ENCODE measurements at places on chromosomes 12 and 14. TPM values are rescaled to one million over a fixed set of nuclear protein-coding genes. Genes with fewer than 3 reads are reported as not detected.

The CCDC92 gene
- total RNA-seq: 22.2 TPM

The GPRC5D gene
- total RNA-seq: not detected

The HCAR2 gene
- total RNA-seq: 2.1 TPM

The MFAP5 gene
- 96.9 TPM for total RNA-seq

The SYNE3 gene
- 10.5 TPM for total RNA-seq

The SERPINA12 gene
- 0.22 TPM for total RNA-seq

The TCL1B gene
- not detected for total RNA-seq

The PRR4 gene
- total RNA-seq: 11.7 TPM

The KRT72 gene
- total RNA-seq: not detected

The CD27 gene
- not detected for total RNA-seq

The RFC5 gene
- total RNA-seq: 32.2 TPM

The KRT71 gene
- total RNA-seq: 0.77 TPM

The YBX3 gene
- 159 TPM for total RNA-seq

The KRT75 gene
- 0.71 TPM for total RNA-seq

The CYP27B1 gene
- total RNA-seq: 1.6 TPM

The EXD2 gene
- total RNA-seq: 34.1 TPM

The KLHL33 gene
- 0.99 TPM for total RNA-seq

The NCOR2 gene
- 188 TPM for total RNA-seq

The CDK4 gene
- 108 TPM for total RNA-seq

The WDHD1 gene
- total RNA-seq: 12.3 TPM

The MUCL1 gene
- total RNA-seq: not detected

The SVOP gene
- 21.6 TPM for total RNA-seq

The LRCOL1 gene
- total RNA-seq: 0.66 TPM

The SLC17A8 gene
- total RNA-seq: 3.6 TPM

The OR6C6 gene
- not detected for total RNA-seq

The IL25 gene
- total RNA-seq: not detected

The MGAT4C gene
- 3.2 TPM for total RNA-seq

The PGAM5 gene
- 16.2 TPM for total RNA-seq

The RNASE1 gene
- 65.1 TPM for total RNA-seq

The VASH1 gene
- 40.7 TPM for total RNA-seq

The CISTR gene
- total RNA-seq: not detected

The OTOGL gene
- 0.60 TPM for total RNA-seq

The ALG10B gene
- total RNA-seq: 19.7 TPM

The CLEC2D gene
- 17.5 TPM for total RNA-seq

The VDR gene
- total RNA-seq: 0.88 TPM

The DHRS2 gene
- total RNA-seq: 0.77 TPM

The GPR84 gene
- 0.16 TPM for total RNA-seq

The P2RX2 gene
- total RNA-seq: not detected

The TEX52 gene
- total RNA-seq: not detected

The IL31 gene
- not detected for total RNA-seq

The SLC7A7 gene
- 4.1 TPM for total RNA-seq
